ENCODE measurements at places on chromosomes 2 and 18.

DNA sequence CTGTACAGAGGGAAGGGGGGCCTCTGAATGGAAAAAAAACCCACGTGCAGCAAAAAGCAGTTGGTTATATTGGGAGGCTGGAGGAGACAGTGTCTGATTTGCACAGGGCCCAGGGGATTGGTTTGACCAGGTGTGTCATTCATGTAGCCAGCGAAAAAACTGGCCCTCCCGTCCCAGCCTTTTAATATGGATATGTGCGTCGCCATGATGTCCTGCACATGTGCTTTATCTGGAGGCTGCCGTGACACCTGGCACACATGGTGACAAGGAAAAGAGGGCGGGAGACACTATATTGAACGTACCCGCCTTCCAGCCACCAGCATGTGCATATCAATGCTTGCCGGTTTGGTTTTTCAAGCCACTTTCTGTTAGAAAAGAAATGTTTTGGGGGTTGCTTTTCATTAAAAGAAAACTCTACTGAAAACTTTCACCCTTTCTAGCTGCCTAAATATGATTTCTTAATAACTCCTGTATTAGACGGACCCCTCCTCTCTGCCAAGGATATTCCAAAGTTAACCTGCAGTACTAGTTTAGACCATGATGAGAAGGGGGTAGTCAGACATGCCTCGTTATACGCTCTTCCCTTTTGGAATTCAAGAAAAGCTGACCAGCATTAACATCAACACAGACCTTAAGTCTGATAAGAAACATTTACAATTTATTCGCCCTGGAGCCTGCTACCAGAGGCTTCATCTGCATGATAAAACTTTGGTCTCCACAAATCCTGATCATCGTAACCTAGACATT is 16.2 kb downstream of the SLC25A52 start:
- no peak for DNase-seq

GRCh38 chr2:168015274-168015953 is 232.0 kb downstream of the STK39 start:
- no peak for DNase-seq

DNA sequence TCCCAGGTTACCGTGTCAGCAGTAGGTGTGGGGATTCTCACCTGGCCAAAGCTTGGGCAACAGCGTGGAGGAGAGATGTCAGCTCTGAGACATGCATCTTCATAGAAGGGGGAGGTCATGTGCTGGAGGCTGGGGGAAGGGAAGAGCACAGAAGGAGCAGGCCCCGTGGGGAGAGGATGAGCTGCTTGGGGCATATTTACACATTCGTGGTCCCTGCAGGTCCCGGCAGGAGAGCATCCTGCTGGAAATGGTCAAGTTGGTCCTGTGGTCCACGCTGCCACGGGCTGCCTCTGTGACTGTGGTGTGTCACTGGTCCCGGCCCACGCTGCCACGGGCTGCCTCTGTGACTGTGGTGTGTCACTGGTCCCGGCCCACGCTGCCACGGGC is 195.1 kb upstream of the TWIST2 start:
- no peak for DNase-seq

GRCh38 chr2:200242570-200242969 is 63.9 kb upstream of the SPATS2L start:
- no peak for DNase-seq

- no peak for DNase-seq
Observed at GRCh38 chr2:47822518-47822917, 39.6 kb downstream of the MSH6 start.

GRCh38 chr2:10449838-10450691 is 1.9 kb upstream of the ODC1 start:
- DNase-seq: no peak

GRCh38 chr2:220499225-220499624 is 871.8 kb downstream of the SLC4A3 start:
- peak; percentile 28 for DNase-seq

DNA sequence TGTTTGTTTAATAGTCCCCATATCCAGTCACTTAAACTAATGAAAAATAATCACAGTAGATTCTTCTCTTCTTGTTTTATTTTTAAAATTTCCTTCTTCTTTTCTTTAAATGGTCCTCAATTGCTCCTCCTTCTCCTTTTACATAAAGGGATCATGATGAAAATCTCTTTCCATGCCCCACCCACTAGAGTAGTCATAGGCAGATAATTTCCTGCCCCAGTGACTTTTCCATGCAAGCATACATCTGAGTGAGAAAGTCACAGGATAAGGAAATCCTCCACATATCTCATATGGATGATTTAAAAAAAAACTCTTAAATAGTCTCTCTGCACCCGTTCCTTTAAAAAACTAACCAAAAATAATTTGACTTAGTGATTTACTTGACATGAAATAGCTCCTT is 552.3 kb upstream of the SETBP1 start:
- no peak for DNase-seq

GRCh38 chr2:121617042-121617599 is 32.1 kb downstream of the CLASP1 start:
- no peak for DNase-seq

DNA sequence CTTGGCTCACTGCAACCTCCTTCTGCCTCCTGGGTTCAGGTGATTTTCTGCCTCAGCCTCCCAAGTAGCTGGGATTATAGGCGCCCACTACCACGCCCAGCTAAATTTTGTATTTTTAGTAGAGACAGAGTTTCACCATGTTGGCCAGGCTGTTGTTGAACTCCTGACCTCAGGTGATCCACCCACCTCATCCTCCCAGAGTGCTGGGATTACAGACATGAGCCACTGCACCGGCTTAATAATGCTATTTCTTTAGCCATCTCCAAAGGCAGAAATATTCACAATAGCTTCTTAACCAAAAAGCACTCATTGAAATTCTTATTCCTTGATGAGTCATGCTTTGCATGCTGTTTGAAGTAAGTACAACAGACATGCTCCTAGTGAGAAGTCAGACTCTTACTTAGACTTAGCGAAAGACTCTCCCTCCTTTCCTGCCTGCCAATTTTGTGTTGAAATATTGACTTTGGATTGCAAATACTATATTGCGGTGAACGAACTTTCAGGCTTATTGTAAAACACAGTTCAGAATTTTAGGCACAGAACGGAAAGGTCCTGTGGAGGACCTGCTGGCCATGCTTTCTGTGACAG is 4.4 kb downstream of the ACTR3 start:
- peak; percentile 92 for DNase-seq

DNA sequence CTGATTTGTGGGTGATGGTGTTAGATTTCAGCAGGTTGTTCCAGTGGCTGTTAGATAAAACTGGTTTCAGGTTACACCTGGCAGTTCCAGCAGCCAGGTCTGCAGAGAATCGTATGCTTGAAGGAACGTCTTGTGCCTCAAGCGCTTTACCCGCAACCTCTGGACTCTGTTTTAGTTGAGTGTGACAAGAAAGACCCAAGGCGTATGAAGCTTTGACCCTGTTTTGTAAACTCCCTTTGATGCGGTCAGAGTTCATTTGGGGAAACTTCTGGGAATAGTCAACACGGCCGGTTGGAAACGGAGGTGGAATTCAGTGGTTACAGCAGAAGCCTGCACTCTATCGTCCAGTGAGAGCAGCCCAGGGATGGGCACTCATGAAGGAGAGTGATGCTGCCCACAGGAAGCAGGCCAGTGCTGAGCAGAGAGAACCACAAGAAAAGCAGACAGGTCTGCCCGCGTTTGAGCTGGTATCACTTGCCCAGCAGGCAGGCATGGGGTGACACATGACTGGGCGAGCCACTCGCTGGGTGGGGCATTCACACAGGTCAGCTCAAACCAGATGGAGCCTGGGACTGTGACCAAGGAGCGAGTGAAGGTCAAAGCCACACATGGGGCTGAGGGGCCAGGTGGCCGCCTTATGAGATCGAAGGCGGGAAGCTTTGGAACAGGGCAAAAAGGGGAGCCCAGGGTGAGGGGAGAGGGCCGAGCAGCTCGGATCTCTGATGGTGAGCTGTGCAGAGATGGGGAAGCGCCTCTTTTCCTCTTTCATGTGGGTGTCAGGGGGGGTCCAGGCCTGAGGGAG is 99.6 kb upstream of the MBOAT2 start:
- no peak for DNase-seq

DNA sequence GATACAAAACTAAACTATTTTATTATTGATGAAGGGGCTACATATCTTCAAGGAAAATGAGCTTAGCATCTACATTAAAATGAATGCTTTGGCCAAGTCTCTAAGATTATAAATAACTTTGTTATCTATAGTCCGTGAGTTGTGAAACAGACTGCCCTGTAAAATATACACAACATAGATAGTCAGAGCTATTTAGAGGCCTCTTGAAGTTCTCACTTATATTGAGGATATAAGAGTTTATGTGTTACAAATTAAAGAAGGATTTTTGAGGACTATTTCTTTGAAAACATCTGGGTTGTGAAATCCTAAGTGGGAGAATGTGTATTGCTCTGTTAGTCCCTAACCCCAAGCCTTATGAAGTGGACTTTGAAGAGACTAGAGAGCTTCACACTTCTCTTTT is 292.0 kb upstream of the CDH2 start:
- DNase-seq: no peak

DNA sequence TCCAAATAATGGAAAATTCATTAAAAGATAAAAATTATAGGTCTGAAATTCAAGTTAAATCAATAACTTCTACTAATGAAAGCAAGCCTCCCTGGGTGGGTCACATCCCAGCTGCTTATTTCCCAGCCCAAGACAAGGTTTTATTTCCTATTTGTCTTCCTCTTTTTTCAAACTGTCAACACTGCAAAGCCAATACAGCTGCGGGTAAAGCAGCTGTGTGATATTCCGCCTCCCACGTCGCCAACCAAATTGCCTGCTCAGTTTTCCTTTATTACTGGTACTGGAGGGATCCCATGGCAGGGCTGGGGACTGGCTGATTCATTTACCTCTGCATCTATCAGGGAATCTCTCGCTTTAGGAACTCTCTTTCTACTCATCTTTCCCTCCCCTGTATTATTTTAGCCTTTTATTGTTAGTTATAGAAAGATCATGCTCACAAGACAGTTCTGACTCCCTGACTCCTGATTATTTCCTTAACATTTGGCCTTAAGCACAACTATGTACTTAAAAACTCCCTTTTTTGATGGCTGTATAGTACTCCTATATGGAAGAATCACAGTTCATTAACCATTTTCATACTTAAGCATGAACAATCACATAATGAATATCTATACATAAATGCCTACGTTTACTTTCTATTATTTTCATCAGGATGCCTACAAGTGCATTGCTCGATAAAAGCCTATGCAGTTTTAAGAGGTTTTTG is 253.1 kb downstream of the CDCA7 start:
- DNase-seq: no peak

GRCh38 chr2:101818531-101819451 is 121.3 kb downstream of the MAP4K4 start:
- DNase-seq: no peak

- DNase-seq: no peak
Observed at GRCh38 chr2:232434091-232434490, 21.9 kb upstream of the ALPI start.

GRCh38 chr2:193929131-193929530 is 1727.9 kb upstream of the SLC39A10 start:
- DNase-seq: no peak

GRCh38 chr2:62478093-62478580 is 27.9 kb downstream of the TMEM17 start:
- no peak for DNase-seq

- DNase-seq: no peak
Observed at GRCh38 chr2:144522176-144522896, 2.4 kb upstream of the ZEB2 start.

- no peak for DNase-seq
Observed at GRCh38 chr18:22387787-22388186, 29.9 kb downstream of the CTAGE1 start.

DNA sequence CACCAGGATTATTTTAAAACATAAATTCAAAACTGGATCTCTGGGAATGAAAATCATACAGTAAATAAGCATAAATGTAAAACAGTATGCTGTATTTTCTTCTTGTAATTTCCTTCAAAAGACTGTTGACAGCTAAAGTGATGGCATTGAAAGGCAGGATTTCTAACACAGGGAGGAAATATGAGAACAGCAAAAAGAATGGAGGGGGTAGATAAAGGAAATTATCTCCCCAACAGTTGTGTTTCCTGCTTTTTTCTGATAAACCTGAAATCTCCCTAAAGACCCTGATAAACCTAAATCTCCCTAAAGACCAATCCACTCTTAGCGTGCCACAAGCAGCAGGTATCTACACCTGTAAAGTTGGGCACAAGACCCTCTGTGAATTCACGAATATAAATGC is 50.8 kb downstream of the PIAS2 start:
- no peak for DNase-seq

DNA sequence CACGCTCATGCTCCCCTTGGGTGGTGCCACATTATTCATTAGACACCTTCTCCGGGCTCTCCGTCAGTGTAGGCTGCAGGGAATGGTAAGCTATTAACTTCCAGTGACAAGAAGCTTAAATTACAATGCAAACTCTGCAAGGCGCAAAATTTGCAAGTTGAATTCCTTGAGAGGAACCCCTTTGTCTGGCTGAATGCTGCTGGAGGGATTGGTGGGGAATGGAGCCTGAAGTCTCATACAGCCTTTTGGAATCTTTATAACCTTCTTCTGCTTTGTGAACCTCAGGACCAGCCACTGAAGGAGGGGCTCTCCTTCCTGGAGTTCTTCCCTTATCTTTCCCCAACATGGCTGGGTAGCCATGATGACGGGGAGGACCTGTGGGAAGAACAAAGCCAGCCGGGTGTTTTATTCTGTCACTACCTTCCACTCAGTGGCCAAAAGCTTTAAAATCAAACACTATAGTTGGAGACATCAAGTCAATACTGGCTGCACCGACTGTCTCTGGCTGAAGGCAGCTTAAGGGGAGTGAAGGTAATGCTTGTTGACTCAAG is 220.9 kb upstream of the EPHA4 start:
- no peak for DNase-seq

DNA sequence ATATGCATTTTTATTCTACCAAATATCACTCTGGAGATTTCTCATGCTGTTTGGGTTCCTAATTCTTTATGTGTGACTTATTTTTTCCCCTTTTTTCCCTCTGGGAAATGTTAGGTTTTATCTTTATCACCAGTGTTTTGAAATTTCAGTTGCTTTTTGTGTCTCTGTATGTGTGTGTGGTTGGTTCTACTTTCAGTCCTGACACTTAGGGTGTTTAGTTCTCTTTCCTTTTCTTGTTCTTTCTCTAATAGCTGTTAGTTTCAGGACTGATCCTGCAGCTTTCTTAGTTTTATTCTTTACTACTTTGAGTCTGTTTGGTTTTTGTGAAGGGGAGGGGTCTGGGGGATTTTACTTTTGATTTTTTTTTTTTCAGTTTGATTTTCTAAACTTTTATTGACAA is 23.1 kb downstream of the PPM1B start:
- DNase-seq: no peak

DNA sequence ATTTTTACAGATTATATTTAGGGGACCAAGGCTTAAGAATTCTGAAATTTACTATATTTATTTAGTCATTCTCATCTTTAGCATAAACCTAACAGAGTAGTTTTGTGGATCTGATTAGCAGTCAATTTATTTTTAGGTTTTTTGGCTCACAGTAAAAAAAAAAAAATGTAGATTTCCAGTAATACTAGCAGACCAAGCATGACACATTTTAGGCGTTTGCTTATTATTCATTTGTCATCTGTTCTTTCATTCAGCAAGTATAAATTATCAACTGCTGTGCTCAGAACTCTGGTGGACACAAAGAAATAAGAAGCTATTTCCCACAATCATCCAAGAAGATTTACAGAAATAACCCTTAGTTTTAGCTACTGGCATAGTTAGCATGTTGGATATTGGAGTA is 20.6 kb downstream of the PDE1A start:
- no peak for DNase-seq

Measured in HS-5 (cell line).